ENCODE measurements at places on chromosomes 7 and 10.

GRCh38 chr7:95881597-95881996 lies 109.2 kb downstream of the DYNC1I1 start:
- DNase-seq = no peak

DNA sequence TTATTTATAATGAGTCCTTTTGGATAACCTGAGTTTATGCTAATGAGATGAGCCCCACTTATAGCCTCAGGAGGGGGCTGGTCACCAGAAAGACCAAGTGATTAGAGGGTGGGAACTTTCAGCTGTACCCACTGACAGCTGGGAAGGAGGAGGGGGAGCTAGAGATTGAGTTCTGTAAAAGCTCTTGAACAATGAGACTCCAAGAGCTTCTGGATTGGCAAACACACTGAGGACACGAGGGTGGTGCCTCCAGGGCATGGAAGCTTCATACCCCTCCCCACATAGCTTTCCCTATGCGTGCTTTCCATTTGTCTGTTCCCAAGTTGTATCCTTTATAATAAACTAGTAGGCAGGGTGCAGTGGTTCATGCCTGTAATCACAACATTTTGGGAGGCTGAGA lies 20.3 kb downstream of the MRPS24 start:
- no peak for DNase-seq

DNA sequence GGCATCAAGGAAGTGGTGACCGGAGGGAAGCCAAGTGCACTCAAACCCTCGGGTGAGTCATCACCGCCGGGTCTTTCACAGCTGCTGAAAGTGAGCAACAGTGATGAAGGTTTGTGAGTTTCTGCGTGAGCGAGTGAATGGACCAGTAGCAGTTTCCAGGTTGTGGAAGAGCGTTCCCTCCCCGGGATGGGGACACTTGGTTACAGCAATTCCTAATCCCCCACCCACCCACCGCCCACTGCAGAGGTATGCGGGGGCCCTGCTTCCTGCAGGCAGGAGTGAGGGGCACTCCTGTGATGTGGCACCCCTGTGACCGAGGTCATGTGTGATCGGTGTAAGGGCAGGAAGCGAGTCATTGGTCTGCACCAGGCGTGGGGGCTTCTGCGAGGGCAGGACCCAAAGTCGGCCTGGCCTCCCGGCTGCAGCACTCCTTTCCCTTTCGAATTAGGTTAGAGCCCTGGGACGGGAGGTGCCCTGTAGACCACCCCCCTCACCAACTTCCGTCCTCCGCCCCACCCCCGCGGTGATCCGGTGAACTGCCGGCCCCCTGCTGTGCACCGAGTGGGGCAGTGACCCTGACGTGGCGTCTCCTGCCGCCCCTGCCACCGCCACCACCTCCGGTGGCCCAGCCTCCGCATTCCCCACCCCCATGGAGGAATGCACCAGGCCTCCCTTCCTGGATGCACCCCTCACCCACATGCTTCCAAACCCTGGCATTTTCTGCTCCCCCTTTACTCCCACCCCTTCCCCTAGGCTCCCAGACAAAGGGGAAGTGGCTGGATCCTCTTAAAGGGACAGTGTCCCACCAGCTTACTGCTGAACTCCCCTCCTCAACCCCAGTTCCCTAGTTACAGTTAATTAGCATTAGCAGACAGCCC lies 10.9 kb downstream of the LIMK1 start:
- DNase-seq = peak; percentile 62

GRCh38 chr10:109762555-109762954 lies 160.8 kb downstream of the XPNPEP1 start:
- DNase-seq = no peak

GRCh38 chr10:36574207-36574606 lies 551.2 kb upstream of the ANKRD30A start:
- DNase-seq = no peak

DNA sequence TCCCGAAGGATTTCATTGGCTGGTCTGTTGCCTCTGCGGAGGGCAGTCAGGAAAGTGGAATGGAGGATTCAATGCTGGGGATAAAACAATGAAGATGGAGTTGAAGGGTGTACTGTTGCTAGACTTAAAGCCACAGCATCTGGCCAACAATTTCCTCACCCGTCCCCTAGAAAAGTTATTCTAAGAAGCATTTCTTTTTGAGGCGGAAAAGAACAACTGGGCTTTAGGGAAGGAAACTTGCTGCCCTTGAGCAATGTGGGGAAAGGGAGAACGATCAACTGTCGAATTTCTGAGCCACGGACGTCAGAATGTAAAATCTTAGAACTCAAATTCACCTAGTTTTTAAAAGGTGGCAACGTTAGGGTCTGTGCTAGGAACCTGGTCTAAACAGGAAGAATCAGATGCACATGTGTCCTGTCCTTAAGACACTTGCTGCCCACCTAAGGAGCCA lies 664 bp downstream of the FMC1 start:
- no peak for DNase-seq

DNA sequence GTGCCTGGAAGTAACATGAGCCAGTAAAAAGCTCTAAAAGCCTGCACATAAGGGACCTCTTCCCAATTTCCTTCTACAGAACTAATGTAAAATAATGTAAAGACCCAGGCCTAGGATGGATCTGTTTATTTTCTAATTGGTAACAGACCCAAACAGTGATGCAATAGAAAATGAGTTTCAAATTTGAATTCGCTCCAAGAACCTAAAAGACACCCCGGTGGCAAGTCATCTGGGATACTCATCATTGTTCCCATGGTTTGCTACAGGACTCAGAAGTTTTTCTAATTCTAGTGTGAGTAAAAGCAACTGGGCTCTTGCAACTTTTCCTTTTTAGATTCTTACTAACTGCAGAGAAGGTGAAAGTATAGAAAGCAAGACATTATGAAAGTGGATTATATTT lies 271.3 kb upstream of the CACNA2D1 start:
- DNase-seq = no peak

GRCh38 chr7:131346885-131347592 lies 19.4 kb downstream of the MKLN1 start:
- no peak for DNase-seq

GRCh38 chr7:151631953-151632749 lies 112.5 kb upstream of the RHEB start:
- DNase-seq = peak; percentile 80

DNA sequence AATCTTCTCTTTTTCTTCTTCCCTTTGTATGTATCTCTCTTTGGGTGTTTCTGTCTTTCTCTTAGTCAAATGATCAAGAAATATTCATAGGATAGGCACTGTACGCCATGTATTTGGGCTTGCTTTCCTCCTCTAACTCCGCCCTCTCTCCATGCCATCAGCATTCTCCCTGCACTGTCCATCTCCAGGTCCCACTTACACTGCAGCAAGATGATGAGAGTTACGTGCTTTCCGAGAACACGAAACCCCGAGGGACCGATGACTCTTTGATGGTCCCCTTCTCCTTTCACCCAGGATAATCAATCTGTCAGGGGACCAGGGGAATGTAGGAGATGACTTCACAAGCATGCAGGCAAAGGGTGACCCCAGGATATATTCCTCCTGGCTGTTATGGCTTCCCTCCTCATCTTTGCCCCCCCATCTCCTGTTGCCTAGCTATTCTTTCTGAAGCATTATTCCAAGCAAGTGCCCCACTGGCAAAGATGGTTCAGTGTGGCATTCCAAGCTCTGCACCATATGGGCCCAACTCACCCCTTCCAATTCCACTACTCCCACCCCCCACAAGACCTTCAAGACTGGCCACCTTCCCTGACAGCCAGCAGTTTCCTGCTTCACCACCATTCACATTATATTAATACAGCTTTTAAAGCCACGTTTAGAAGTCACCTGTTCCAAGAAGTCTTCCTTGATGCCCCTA lies 40.0 kb downstream of the HIF1AN start:
- no peak for DNase-seq

GRCh38 chr10:360653-361052 lies 225.4 kb downstream of the ZMYND11 start:
- DNase-seq = no peak

GRCh38 chr7:112495156-112495788 lies 14.5 kb downstream of the LSMEM1 start:
- no peak for DNase-seq

- DNase-seq = no peak
These were observed 52.7 kb downstream of the GCC1 start for GRCh38 chr7:127532736-127533135.

DNA sequence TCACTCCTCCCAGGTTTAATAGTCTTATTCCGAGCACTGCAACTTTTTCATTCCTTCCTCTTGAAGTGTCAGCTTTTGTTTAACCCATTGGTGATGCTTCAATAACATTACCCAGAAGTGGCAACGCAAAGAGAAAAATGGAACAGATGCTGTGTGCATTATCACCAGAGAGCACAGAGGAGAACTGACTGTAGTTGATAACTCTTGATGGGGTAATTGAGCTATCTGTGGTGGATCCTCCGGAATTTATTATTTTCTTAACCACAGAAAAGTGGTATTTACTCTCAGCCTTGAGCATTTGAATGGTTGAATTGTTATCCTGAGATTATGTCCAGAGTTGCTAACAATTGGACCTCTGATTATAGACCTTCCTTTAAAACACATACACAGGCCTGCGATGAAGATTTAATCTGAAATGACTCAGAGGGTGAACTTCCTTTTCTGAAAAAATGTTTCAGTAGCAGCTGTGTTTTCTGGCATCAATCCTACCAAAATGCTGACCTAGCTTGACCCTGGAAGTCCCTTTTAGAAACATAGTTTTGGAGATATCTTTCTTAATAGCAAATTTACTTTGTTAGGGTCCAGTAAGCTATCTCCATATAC lies 1584.4 kb upstream of the LRRTM3 start:
- DNase-seq = no peak

DNA sequence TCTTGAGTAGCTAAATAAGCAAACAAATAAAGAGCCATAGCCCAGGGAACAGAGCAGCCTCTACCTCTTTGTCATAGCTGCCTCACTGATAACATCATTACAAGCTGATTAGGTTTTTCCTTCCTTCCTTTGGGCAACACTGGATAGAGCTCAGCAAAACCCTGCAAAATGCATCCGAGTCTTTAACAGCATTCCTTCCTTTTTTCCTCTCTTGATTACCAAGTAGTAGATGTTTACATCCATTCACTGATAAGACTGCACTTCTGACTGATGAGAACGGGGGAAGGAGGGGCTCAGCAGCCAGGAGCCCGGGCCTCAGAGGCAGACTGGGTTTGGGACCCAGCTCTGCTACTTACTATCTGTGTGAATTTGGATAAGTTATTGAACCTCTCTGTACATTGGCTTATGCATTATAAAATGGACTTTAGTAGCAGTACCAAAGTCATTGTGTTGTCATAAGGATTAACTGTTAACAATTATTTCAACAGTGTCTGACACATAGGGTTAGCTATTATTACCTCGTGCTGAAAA lies 214.2 kb downstream of the ANK3 start:
- DNase-seq = no peak

DNA sequence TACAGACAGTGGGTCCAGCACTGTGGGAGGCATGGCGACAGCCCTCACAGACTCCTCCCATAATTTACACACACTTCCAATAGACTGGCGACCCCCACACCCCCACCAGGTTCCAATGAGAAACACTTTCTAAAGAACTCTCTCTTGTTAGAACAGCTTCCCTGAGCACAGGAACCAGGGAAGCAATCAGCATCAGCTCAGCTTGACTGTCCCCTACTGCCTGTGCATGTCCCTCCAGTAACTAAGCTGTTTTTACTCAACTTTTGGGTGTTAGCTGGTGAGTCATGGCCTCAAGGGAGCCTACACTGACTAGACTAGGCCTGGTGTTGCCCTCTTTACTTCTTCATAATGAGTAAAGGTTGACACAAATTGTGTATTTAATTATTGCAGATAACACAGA lies 32.6 kb upstream of the HERPUD2 start:
- DNase-seq = no peak

- no peak for DNase-seq
These were observed 18.7 kb upstream of the NUB1 start for GRCh38 chr7:151322906-151323305.

DNA sequence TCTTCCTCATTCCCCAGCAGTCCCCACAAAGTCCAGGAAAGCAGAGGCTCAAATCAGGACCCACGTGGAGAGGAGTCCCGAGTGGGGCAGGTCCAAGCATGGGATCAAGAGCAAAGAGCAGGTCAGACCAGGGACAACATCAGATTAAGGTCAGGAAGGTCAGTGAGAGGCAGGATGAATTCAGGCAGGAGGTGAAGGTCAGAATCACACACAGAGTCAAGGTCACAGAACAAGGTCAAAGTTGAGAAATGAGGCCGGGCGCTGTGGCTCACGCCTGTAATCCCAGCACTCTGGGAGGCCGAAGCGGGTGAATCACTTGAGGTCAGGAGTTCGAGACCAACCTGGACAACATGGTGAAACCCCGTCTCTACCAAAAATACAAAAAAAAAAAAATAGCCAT lies 2.3 kb downstream of the MYL10 start:
- DNase-seq = no peak

GRCh38 chr10:92692080-92692671 lies 2.4 kb downstream of the HHEX start:
- DNase-seq = peak; percentile 11
